ENCODE measurements at places on chromosomes 5 and 9.

DNA sequence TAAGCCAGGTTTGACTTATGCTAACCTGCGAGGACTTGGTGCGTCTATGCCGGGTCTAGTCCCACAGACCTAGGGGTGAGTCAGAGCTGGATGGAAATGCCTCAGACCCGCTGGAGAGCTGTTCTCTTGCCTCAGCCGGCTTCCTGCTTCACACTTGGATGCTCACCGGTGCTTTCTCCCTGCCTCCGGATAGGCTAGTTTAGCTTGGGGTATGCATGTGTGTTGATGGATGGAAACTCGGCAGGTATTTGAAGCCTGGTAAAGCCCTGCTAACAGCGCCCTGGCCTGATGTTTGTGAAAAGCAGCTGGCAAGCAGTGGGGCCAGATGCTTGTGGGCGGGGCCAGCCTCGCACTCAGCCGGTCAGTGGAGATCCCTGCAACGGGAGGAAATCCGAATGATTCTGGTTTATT lies 29.3 kb downstream of the PRRC2B start:
- no peak for DNase-seq

DNA sequence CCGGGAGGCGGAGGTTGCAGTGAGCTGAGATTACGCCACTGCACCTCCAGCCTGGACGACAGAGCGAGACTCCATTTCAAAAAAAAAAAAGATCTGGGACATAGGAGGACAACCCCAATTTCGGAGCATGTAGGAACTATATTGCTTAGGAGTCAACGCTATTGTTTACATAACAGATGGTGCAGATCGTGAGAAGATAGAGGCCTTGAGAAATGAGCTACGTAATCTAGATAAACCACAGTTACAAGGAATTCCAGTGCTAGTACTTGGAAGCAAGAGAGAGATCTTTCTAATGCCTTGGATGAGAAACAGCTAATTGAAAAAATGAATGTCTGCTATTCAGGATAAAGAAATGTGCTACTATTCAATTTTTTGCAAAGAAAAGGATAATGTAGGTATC lies 20.3 kb downstream of the TBC1D2 start:
- DNase-seq: no peak

DNA sequence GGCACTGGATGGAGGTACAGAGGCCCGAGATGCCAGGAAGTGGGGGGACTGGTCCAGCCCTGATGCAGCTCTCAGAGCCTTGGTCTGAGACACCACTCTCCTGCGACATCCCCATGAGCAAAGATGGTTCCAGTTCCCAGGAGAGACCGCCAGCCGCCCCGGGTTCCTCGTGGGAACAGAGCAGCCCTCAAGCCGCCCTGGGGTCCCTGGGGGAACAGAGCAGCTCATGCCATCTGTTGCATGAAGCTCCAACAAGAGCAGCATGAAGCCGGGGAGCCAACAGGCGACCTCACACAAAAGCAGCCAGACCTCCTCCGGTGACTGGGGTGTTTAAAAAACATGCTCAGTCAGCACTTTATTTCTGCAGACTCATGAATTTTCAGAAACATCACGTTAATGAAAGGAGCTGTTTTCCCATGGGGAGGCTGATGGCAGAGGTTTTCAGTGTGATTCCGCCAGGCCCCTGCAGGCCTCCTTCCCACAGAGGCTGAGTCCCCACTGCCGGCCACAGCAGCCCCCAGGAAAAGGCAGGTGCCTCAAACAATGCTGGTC lies 6.2 kb downstream of the SLC6A18 start:
- DNase-seq: no peak

GRCh38 chr5:65989158-65989557 lies 62.8 kb downstream of the ERBIN start:
- no peak for DNase-seq

DNA sequence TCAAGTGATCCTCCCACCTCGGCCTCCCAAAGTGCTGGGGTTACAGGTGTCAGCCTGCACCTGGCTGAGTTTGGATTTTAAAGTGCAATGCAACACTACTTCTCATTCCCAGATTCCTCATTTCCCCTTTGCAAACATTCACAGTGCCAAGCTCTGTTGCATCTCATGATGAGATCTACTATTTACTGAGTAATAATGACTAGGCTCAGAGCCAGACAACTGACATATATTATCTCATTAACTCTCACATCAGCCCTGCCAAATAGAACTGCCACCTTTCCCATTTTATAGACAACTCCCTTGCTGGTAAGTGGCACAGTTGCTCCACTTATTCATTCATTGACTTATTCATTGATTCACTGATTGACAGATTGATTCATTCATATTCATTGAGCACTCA lies 7.0 kb downstream of the PDE6A start:
- DNase-seq: no peak

DNA sequence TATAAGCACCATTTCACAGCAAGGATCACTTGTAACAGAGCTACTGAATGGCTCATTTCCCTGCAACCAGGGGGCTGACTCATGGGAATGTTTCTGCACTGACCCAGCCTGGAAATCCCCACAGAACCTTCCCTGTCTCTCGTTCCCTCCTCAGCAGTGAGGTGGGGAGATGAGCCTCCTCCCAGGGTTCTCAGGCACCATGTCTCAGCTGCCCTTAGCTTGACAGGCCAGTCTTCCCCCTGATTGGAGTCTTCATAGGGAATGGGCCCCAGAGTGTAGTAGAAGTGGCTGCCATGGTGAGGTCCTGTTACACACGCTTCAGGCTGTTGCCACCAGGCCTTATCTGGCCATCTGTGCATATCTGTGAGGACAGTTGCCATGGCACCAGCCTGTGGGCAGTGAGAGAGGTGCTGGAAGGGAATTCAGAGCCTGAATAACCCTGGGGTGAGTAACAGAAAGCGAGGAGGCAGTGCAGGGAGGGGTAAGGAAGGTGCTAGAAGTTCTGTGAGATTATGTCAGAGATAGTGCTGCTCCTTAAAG lies 324.4 kb downstream of the ENC1 start:
- peak; percentile 82 for DNase-seq

DNA sequence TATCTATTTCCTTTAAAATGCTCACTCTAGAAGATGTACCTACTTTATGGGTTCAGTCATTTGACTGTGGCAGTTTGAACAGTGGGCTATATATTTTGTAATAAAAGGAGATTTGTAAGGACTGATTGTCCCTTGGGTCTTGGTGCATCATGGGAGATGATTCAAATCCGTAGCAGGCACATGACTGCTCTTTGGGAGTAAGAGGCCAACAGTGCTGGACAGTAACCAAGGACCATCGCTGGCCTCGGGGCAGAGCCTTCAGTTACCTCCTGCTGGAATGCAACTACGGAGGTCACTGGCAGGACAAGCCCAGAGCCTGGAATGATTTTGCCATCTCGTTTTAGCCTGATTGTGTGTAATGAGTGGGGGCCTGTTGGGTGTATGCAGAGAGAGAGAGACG lies 7.0 kb upstream of the MAMDC2 start:
- no peak for DNase-seq

DNA sequence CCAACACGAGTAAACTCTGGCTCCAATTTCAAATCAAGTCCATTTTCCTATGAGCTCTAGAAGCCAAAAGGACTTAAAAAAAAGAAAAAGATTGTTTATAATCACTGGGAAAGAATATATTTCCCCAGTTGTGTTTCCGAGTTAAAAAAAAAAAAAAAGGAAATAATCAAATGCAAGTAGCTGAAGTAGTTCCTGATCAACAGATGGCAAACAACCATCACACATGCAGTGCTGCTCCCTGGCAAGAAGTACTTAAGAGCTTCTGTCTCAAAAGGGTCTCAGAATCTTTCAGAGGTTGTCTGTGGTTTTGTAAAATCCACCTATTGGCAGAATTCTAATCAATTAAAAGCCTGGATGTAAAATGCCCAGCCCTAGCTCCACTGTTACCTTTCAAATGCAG lies 387.9 kb downstream of the RAB3C start:
- no peak for DNase-seq

- no peak for DNase-seq
Measured at GRCh38 chr5:9557696-9558095, 11.8 kb upstream of the SEMA5A start.

DNA sequence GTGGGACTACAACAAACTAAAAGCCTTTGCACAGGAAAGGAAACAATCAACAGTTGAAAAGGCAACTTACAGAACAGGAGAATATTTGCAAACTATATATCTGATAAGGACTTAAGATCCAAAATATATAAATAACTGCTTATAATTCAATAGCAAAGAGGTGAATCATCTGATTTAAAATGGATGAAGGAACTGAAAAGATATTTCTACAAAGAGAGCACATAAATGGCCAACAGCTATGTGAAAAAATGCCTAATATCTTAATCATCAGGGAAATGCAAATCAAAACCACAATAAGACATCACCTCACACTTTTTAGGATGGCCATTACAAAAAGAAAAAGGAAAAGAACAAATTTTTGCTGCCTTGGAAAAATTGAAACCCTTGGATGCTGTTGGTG lies 100.4 kb downstream of the LURAP1L start:
- DNase-seq: no peak

DNA sequence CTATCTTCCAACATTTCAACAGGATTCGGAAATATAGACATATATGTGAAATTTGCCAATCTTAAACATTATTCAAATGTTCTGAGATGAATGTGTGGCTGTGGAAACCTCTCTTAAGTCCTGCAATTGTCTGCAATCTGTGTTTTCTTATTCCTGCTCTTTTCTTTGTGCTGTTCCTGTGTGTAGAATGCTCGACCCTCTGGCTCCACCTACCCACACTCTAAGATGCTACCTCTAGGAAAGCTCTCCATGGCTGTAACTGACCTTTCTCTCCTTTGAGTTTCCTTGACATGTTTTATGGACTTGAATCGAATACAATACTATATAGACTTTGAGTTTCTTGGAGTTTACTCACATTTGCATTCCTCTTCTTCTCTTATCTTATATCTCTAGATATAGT lies 120.6 kb upstream of the ASTN2 start:
- no peak for DNase-seq

DNA sequence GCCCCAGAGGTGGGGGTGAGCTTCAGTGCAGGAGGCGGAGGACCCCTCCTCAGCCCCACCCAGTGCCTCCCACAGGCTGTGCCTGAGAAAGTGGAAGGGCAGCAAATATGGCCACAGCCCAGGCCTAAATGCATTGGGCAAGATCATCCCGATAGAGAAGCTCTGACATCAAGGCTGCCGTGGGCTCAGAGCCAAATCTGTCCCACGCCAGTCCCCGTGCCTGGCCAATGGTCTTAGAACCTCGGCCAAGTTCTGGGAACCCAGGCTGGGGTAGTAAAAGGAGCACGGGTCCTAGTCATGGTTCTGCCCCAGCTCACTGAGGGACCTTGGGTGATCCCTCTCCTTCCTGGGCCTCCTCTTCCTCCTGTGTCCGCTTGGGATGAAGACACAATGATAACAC lies 27.7 kb upstream of the TNIP1 start:
- DNase-seq: no peak

- DNase-seq: no peak
Measured at GRCh38 chr5:172175263-172175719, 12.7 kb downstream of the STK10 start.

DNA sequence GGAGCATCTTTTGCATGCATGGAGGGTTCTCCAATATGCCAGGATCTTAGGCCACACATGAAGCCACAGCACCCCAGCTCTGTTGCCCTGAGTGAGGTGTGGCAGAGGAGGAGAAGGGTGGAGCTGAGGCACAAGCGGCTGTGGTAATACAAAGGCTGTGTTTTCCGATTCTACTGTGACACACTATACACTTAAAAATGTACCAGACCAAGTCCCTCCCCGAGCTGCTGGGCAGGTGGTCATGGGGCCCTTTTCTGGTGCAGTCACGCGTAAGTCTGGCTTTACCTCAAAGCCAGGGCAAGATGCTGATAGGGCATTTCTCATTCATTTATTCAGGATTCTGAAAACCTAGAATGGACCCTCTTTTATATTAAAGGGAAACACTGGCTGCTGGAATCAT lies 3.7 kb downstream of the ADGRV1 start:
- DNase-seq: no peak

DNA sequence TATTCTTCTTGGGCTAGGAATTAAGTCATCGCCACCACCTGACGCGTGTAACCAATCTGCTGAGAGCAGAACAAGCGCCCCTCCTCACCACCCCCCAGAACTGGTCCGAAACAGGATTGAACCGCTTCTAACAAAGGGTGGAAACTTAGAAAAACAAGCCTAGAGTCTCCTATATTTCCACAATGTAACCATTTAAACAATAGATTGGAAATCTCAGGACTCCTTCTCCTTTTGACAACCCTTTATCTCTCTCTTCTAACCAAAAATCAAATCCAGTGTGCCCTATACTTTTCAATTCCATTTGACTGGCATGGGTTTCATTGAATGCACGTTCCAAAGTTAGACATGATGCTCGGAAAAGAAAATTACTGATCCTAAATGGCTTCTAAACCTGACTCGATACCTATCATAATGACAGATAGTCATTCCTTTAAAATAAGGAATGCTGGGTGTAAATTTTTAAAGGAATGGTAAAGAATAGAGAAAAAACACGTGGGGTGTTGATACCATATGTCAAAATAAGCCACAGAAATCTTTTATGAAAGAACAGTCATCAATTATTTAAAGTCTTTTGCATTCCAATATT lies 1.2 kb downstream of the ARRDC3 start:
- DNase-seq: peak; percentile 94

DNA sequence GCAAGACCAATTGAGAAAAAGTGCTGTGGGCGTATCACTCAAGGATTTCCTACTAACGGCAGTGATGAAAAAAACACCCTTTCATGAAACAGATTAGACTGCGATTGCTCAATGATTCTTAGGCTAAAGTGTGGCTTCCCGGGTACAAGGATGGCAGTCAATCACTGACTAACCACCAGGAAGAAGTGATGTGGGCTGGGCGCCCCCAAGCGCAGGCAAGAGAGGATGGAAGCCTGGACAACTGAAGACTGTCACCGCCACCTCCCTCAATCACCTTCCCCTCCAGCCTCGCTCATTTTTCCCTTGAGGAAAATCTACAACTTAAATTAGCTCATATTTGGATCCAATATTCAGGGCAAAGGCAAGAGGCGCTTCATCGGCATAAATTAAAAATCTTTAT lies 707.2 kb downstream of the MTRR start:
- peak; percentile 8 for DNase-seq

- no peak for DNase-seq
Measured at GRCh38 chr9:114456929-114457328, 48.3 kb downstream of the WHRN start.

DNA sequence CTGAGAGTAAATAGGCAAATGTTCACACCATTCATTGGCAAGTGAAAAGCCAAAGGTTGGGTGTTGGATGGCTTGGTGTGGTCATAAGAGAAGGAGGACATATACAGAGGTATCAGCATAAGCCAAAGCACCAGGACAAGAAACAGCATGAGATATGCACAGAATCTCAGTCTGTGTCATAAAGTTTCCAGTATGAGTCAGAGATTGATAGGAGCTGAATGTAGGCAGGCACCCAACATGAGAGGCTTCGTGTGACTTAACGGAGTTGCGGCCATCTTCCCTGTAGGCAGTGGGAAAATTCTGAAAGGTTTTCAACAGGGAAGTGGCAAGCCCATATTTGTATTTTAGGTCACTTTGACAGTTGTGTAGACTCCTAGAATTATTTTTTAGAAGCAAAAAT lies 54.5 kb downstream of the SNCAIP start:
- DNase-seq: no peak

GRCh38 chr5:18236386-18236785 lies 602.1 kb downstream of the TAF11L14 start:
- no peak for DNase-seq

Measured in muscle of back (tissue), 13 donors.